ENCODE measurements at places on chromosomes 12 and 14.

GRCh38 chr12:55717011-55718007 is 1.5 kb downstream of the BLOC1S1 start:
- DNase-seq, result no peak

DNA sequence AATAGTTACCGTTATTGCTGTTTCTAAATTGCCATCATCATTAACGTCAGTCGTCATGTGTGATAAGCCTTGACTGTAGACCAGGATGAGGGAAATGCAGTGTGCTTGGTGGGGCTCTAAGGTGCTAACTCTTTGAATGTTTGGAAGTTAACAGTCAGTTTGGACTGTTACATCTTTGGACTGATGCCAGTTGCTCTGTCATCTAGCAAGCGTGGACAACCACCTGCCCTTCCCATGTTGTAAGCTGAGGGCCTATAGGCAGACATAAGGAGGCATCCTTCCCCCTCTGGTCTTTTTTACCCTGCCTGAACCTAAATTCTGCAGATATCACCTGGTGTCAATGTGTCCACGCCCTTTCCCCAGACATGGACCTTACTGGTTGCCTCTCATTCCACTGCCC is 94.4 kb downstream of the PPP2R5C start:
- DNase-seq, result no peak

- no peak for DNase-seq
These were observed 2.0 kb upstream of the OAS3 start for GRCh38 chr12:112936264-112936663.

GRCh38 chr12:728781-729180 is 23.6 kb upstream of the WNK1 start:
- DNase-seq, result no peak

DNA sequence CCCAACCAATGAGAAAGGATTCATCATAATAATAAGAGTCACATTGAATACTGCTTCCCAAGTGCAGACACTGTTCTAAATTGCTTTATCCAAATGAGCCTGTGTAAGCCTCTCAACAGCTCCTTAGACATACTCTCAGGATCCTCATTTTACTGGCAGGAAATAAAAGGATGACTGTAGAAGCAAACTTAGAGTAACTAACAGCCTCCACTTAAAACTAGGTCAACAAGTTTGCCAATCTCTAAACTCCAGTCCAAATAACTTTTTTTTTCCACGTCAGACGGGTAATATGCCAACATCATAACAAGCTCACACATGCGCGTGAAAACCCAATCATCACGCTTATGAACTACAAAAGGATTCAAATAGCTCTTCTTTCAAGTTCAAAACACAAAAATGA is 15.3 kb upstream of the DPF3 start:
- DNase-seq, result no peak

DNA sequence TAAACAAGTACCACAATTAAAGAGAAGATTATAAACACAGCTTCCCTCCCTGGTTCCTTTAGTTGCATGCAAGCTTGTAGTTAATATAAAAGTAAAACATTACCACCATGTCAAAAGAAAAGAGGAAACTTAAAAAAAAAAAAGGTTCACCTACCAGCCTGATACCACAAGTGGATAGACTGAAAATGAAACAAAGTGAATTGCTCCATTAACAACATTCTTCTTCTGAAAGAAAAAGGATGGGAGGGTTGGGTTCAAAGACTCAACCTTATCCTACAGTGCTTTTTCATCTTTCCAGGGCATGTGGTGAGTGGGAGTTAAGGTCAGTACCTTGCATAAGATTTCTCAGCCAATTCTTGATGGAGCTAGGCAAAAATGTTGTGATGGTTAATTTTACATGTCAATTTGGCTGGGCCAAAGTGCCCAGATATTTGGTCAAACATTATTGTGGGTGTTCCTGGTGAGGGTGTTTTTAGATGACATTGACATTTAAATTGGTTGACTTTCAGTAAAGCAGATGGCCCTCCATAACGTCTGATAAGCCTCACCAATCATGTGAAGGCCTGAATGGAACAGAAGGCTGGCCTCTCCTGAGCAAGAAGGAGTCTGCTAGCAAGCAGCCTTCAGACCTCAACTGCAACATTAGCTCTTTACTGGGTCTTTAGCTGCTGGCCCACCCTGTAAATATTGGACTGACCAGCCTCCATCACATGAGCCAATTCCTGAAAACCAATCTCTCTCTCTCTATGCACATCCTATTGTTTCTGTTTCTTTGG is 28.8 kb downstream of the VCPKMT start:
- DNase-seq, result no peak

DNA sequence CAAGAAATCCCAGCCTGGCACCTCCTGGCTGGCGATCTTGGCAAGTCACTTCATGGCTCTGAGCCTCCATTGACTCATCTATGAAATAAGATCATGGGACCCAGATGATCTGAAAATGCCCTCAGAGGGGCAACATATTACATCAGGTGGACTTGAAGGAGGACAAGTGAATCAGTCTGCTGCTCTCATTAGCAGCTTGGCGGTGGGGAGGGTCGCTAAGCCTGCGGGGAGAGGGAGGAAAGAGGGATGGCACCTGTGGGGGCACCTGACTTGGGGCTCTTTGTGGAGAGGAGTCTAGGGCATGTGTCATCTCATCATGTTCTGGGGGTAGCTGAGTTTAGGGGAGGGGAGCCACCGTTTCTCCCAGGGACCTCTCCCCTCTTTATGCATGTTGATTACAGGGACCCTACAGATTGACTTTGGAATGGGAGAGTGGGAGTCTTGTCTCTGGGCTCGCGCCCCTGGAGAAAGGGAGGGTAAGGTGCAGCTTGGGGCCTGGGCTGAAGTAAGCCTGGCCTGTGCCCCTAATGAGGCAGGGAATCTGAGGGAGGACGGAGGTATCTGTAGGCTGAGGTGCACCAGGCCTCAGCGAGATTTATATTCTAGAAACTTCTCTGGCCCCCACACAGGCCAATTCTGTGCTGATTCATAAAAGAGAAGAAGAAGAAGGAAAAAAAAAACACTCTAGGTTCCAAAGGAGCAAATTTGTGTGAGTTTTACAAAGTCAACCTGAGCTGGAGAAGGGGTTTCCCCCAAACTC is 29.3 kb upstream of the BATF start:
- DNase-seq, result no peak

- no peak for DNase-seq
These were observed 108.5 kb downstream of the DACT1 start for GRCh38 chr14:58746261-58746660.

GRCh38 chr14:94407906-94408305 is 19.5 kb upstream of the SERPINA1 start:
- no peak for DNase-seq

DNA sequence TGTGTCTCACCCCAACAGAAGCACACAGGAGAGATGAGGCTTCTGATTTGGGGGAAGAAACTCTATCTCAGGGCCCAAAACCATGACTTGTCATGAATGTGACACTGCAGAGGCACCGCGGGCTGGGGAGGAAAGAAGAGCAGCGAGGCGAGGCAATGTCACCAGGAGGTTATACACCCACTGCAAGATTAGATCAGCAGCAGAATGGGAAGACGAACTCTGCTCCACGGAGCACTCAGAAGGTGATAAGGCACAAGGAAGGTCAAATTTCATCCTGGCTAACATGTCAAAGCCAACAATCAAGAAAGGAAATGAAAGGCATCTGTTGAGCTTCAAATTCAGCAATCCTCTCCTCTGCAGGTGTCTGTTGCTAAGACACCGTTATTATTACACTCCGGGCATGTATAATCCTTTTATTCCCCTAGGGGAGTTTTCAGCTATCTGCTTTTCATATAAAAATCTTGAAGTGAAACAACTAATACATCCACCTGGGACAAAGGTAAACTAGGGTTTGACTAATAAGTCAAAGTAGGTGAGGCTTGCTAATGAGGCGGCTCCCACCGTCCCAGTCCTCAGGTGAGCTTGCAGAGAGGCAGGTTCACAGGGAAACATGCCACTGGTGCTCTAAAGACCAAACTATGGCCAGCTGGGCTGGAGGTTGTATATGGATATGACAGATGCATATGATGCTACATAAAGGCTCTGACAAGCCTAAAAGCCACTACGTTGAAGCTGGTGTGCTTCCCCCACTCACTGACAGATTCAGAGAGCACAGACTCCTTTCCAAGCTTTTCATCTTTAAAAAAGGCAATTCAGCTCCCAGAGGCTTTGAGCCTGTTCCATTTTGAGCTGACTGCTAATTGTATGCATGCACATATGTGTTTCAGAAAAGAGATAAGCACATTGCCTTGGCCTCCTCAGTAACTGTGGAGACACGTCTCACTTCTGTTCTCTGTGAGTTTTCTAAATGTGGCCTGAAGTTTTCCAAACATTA is 221.2 kb downstream of the NELL2 start:
- DNase-seq, result no peak

Data from stimulated activated CD4-positive, alpha-beta T cell treated with anti-CD3 and anti-CD28 coated beads, Interleukin-4, amount 100 ng/mL, for 1 hour (primary cell).